Suppressor macrophage treated with lipopolysaccharide for 1 hour (primary cell): ENCODE measurements at places on chromosomes 7 and 10.

- DNase-seq = no peak
These were observed 2.5 kb downstream of the ADAMTS14 start for GRCh38 chr10:70674560-70675495.

- DNase-seq = no peak
These were observed 59.1 kb downstream of the TFAM start for GRCh38 chr10:58444321-58444720.

DNA sequence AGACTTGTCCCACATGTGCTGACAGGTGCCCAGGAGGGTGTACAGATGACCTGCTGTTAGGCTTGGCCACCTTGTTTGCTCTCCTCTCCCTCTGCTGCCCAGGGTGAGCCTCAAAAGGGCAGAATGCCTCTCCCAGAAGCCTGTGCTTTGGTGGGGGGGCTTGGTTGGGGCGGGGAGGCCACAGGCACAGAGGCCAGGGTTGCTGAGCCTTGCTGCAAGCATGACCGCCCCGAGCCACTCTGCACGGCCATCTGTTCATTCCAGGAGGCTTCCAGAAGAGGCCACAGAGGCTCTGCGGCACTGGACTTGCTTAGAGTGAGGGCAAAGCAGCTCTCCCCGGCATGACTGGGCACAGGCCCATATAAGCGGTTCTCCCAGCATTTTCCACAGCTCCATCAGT is 190.8 kb downstream of the GLRX3 start:
- no peak for DNase-seq

DNA sequence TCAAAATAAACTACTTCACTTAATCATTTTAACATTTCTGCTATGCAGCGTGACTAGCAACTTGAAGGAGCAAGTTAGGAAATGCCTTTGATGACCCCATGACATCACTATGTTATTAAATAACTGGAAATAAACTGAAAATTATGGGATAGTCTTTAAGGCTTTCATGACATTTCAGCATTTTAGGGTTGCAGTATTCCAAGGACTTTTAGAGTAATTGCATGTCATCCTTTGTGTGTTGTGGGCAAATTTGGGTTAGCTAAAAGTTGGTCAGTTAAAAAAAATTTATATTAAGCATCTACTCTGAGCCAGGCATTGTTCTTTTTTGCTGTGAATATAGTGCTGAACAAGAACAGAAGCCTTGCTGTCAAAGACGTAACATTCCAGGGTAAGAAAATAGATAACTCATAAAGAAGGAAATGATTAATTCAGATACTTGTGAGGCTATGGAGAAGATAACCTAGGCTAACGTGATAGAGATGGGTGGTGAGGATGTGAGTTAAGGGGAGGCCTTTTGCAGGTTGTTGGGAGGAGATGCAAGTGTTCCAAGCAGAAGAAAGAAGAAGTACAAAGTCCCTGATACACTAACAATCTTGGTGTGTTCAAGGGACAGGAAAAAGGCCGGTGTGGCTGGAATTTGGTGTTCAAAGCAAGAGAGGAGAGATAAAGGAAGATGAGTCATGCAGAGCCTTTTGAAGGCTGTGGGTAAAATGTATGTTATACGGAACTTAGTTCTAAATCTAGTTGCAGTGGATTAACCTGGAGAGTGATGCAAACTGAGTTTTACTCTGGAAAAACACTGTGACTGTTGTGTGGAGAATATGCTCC is 610.2 kb downstream of the AUTS2 start:
- DNase-seq = no peak

GRCh38 chr10:61170594-61170993 is 226.6 kb upstream of the RHOBTB1 start:
- DNase-seq = no peak

- no peak for DNase-seq
These were observed 94.8 kb upstream of the ZNF804B start for GRCh38 chr7:88664630-88665233.

GRCh38 chr10:110414548-110415309 is 83.0 kb upstream of the DUSP5 start:
- DNase-seq = peak; percentile 79

DNA sequence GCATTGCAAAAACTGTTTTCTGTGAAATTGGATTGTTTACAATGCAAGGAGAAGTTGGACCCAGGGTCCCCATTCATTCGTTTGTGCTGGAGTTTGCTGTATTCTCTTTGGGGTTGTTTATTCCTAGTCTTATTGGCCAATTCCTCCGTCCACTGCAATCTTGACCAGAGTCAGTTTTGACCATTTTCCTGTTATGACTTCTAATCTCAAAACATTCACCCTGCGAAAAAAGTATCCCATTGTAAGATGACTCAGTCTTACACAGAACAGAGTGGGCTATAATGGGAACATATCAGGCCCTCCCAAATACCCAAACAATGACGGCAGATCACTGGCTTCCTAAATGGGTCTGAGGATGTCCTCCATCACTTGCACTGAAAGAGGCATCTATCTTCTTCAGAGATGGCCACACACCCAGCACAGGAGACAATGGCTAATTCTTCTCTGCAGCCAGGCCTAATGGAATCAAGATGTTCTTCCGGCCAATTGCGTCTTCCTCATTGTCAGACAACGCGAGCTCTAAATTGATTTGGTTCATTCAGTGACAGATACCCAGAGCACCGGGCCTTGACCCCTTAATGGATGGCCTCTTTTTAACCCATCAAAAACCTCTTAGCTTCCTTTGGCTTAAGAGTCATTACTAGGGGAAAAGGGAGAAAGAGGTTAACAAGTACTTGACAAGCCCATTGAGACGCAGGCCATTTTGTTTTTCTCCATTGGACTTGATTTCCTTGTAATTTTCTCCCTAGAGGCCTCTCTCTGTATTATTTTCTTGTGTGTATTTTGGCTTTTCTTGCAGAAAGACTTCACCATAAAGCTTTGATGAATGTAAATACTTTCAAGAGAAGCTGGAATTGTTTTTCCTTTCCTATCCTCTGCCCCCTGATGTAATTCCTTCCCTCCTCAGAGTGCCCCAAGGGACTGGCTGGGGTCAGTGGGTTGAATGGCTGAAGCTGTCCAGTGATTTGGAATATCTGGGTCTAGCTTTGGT is 129.6 kb downstream of the PRPF18 start:
- no peak for DNase-seq
